ENCODE measurements at places on chromosomes 1 and 21.

DNA sequence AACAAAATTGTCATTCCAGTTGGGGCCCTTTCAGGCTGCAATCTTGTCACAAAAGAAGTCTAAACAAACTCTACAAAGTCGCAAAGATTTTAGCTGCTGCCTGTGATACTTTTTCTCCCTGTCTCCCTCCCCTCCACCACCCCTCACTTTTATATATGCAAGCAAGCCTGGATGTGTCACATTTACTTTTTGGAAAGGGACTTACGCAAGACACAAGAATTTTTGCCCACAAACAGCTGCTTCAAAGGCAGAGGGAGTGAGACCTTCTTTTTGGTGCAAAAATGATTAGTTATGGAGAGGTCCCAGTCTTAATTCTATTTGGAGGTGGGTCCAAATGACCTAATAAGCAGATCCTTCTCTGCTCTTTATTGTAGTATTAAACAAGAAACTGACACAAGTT is 22.9 kb upstream of the RALGPS2 start:
- H3K4me1 ChIP-seq = peaks cover 6% of the 10 kb centered on the region
- H3K36me3 ChIP-seq = no peaks in the 10 kb centered on the region
- DNase-seq = no peak
- H3K4me3 ChIP-seq = no peak overlapping the region

- no peaks in the 10 kb centered on the region for H3K27me3 ChIP-seq
- no peak overlapping the region for H3K27ac ChIP-seq
- no peaks in the 10 kb centered on the region for H3K36me3 ChIP-seq
- H3K4me3 ChIP-seq = no peak overlapping the region
- peaks cover 32% of the 10 kb centered on the region for H3K4me1 ChIP-seq
Observed at GRCh38 chr1:24822887-24823286, 77.6 kb downstream of the CLIC4 start.

GRCh38 chr1:53462193-53462592 is 3.0 kb downstream of the DMRTB1 start:
- H3K36me3 ChIP-seq = no peaks in the 10 kb centered on the region
- peaks cover 11% of the 10 kb centered on the region for H3K27me3 ChIP-seq
- H3K4me1 ChIP-seq = no peaks in the 10 kb centered on the region
- DNase-seq = no peak
- no peak overlapping the region for H3K27ac ChIP-seq

- H3K4me1 ChIP-seq = no peaks in the 10 kb centered on the region
- no peak overlapping the region for H3K4me3 ChIP-seq
- H3K36me3 ChIP-seq = peaks cover 7% of the 10 kb centered on the region
- no peak for DNase-seq
- H3K27me3 ChIP-seq = no peaks in the 10 kb centered on the region
Observed at GRCh38 chr1:97668945-97669344, 251.9 kb downstream of the DPYD start.

GRCh38 chr1:223780318-223780717 is 65.4 kb downstream of the TP53BP2 start:
- H3K4me1 ChIP-seq = no peaks in the 10 kb centered on the region
- H3K36me3 ChIP-seq = peaks cover 89% of the 10 kb centered on the region
- no peak overlapping the region for H3K27ac ChIP-seq

DNA sequence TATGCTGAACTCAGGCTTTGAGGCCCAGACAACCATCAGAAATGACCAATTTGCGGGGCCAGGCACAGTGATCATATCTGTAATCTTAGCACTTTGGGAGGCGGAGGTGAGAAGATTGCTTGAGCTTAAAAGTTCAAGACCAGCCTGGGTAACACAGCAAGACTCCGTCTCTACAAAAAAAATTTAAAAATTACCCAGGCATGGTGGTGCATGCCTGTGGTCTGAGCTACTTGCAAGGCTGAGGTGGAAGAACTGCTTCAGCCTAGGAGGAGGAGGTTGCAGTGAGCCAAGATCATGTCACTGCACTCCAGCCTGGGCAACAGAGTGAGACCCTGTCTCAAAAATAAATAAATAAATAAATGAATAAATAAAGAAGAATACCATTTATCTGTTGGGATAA is 156.5 kb downstream of the EIF4G3 start:
- H3K36me3 ChIP-seq = no peaks in the 10 kb centered on the region
- H3K27me3 ChIP-seq = no peaks in the 10 kb centered on the region
- DNase-seq = no peak
- H3K27ac ChIP-seq = no peak overlapping the region
- H3K4me3 ChIP-seq = no peak overlapping the region

DNA sequence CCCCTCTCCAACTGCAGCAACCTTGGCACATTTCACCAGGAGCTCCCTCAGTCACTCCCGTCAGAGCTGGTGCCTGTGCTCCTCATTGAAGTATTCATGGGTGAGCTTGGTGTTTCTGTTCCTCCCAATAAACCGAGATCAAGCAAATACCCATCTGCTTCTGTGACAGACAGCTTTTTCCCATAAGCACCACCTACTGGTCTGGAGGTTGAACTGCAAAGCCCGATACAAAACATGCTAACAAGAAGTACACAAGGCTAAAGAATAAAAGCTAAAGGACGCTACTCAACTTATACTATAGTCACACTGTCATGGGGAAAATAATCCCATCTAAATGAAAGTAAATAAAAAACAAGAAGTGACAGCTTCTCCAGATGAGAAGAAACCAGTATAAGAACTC is 111.9 kb upstream of the C21orf91 start:
- no peaks in the 10 kb centered on the region for H3K4me1 ChIP-seq
- DNase-seq = no peak
- no peak overlapping the region for H3K4me3 ChIP-seq
- no peaks in the 10 kb centered on the region for H3K36me3 ChIP-seq

GRCh38 chr21:14095056-14095455 is 115.7 kb downstream of the LIPI start:
- H3K4me1 ChIP-seq = no peaks in the 10 kb centered on the region
- DNase-seq = no peak
- H3K4me3 ChIP-seq = no peak overlapping the region
- H3K27ac ChIP-seq = no peak overlapping the region

- no peak overlapping the region for H3K27ac ChIP-seq
- H3K4me1 ChIP-seq = no peaks in the 10 kb centered on the region
- H3K27me3 ChIP-seq = no peaks in the 10 kb centered on the region
Observed at GRCh38 chr1:201217146-201217545, 26.5 kb downstream of the IGFN1 start.

DNA sequence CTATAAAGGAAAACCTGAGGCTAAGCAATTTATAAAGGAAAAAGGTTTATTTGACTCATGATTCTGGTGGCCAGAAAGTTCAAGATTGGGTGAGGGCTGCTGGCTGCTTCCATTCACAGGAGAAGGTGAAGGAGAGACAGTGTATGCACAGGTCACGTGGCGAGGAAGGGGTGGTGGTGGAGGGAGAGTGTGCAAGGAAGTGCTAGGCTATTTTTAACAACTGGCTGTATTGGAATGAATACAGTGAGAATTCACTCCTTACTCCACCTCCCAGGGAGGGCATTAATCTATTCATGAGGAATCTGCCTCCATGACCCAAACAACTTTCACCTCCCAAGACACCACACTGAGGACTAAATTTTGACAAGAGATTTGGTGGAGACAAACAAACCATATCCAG is 51.0 kb downstream of the SYDE2 start:
- no peak for DNase-seq
- no peaks in the 10 kb centered on the region for H3K36me3 ChIP-seq
- H3K27ac ChIP-seq = no peak overlapping the region
- H3K4me3 ChIP-seq = no peak overlapping the region

DNA sequence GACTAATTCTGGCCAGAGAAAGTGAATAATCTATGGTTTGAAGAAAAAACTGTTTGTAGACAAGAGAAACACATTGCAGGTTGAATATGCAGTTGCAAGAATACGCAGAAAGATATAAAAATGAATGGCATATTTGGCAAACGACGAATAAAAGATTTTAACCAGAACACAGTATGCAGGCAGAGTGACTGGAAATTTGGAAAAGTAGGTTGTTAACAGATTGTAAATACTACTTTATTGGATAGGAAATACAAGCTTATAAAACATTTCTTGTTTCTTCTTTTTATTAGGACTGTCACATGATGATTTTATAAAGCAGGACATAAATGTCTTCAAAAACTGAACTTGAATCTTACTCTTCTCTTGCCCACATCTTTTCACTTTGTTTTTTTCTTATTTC is 573.3 kb upstream of the PBX1 start:
- H3K36me3 ChIP-seq = no peaks in the 10 kb centered on the region
- no peak overlapping the region for H3K4me3 ChIP-seq
- no peaks in the 10 kb centered on the region for H3K4me1 ChIP-seq
- no peaks in the 10 kb centered on the region for H3K27me3 ChIP-seq
- H3K27ac ChIP-seq = no peak overlapping the region
- DNase-seq = no peak

DNA sequence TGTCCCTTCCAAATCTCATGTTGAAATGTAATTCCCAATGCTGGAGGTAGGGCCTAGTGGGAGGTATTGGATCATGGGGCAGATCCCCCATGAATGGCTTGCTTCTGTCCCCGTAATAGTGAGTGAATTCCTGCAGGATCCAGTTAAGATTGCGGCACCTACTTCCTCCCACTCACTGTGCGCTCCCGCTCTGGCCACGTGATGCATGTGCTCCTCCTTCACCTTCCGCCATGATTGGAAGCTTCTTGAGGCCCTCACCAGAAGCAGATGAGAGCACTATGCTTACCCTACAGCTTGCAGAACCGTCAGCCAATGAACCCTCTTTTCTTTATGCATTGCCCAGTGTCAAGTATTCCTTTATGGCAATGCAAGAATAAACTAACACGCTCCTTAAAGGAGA is 14.9 kb upstream of the RAB3GAP2 start:
- no peak overlapping the region for H3K4me3 ChIP-seq
- no peaks in the 10 kb centered on the region for H3K27me3 ChIP-seq
- no peaks in the 10 kb centered on the region for H3K36me3 ChIP-seq
- H3K4me1 ChIP-seq = no peaks in the 10 kb centered on the region
- no peak overlapping the region for H3K27ac ChIP-seq
- no peak for DNase-seq

DNA sequence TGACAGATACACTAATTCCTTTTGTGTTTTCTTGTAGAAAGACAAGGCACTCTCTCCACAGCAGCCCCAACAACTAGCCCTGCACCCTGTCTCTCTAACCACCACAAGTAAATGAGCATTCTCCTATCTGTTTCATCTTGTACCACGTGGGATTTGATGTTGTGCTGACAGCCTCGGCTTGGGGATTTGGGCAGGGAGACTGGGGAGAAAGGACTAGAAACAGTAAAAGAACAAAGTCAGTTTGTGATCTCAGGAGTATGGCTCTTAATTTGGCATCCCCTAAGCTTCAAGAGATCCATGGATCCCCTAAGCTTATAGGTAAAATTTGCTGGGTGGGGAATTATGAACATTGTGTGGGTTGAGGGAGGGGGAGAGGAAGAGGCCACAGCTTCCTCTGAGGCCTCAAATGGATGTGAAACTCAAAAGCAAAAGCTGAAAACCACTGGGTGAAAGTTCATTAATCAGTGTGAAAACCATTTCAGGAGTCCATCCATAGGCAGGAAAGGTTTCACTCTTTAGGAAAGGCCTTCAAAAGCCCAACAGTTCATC is 3.1 kb downstream of the C1orf162 start:
- peak overlapping the region; percentile 37 for H3K27ac ChIP-seq
- H3K36me3 ChIP-seq = peaks cover 10% of the 10 kb centered on the region
- peaks cover 32% of the 10 kb centered on the region for H3K4me1 ChIP-seq
- DNase-seq = no peak
- no peak overlapping the region for H3K4me3 ChIP-seq
- H3K27me3 ChIP-seq = no peaks in the 10 kb centered on the region

GRCh38 chr1:159881622-159882526 is 18.1 kb downstream of the CFAP45 start:
- no peaks in the 10 kb centered on the region for H3K27me3 ChIP-seq
- no peak overlapping the region for H3K4me3 ChIP-seq
- peaks cover 32% of the 10 kb centered on the region for H3K4me1 ChIP-seq

DNA sequence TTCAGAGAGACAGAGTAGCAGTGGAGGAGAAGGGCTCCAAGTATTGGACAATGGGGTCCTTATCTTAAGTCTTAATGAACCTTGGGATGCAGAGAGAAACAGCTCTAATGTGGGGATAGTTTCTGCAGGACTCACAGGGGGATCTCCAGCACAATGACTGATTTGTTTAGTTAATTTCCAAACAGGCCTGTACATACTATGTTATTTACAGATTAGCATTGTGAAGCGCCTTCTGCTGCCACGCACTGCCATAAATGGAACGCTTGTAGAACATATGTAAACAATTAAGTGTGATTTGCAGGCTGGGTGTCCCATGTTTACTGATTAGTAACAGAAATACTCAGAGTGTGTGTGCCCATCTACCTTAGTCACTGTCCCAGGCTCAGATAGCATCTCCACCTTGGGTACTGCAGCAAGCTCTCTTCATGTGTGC is 56.1 kb downstream of the NTPCR start:
- H3K27ac ChIP-seq = no peak overlapping the region
- no peak overlapping the region for H3K4me3 ChIP-seq
- no peaks in the 10 kb centered on the region for H3K27me3 ChIP-seq
- no peak for DNase-seq
- H3K4me1 ChIP-seq = no peaks in the 10 kb centered on the region
- H3K36me3 ChIP-seq = no peaks in the 10 kb centered on the region

DNA sequence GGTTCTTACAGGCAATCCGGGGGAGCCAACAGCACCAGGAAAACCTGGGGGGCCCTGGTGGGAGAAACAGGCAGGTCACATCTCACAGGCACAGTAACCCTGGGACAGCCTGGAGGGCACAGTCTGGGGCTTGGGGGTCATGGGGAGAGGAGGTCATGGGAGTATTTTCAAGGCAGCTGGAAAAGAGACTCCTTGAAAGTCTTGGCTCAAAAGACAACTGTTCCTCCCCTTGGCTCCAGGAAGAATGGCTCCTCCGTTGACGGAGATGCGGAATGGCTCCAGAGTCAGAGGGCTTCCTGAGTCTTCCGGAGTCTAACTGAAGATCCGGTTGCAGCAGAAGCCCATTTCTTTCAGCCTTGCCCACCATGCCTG is 25.9 kb upstream of the PEF1 start:
- peak overlapping the region; percentile 72 for H3K27ac ChIP-seq
- no peak for DNase-seq
- H3K4me3 ChIP-seq = no peak overlapping the region
- no peaks in the 10 kb centered on the region for H3K36me3 ChIP-seq

DNA sequence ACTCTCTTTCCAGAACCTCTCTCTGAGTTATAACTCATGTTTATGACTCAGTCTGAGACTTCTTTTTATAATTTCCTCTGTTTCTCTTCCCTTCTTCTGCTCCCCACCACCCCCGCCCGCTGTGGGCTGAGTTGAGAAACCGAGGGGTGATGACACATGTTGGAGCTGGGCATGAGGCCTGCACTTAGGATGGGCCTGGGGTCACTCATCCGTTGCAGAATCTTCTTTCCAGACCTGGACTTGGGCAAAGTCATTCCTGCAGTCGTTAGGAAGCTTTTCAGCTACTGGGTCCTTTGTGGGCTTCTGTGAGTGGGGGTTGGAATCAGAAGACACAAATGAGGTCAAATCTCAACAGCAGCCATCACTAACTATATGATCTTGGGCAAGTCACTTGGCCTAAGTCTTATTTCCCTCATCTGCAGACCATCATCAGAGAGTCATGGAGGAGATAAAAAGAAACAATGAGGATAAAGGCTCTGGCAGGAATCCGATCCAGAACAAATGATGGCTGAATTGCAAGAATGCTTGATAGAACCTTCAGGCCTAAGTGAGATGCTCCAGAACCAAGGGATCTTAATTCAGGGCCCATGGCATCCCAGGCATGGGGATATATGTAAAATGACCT is 53.4 kb downstream of the RPS6KA1 start:
- no peak for DNase-seq
- no peaks in the 10 kb centered on the region for H3K4me1 ChIP-seq
- no peaks in the 10 kb centered on the region for H3K27me3 ChIP-seq

Data from esophagus squamous epithelium (tissue), 5 donors.